ENCODE measurements at places on chromosomes 7 and 10.

- no peak for DNase-seq
Measured at GRCh38 chr10:69974551-69975155, 78.0 kb upstream of the MACROH2A2 start.

DNA sequence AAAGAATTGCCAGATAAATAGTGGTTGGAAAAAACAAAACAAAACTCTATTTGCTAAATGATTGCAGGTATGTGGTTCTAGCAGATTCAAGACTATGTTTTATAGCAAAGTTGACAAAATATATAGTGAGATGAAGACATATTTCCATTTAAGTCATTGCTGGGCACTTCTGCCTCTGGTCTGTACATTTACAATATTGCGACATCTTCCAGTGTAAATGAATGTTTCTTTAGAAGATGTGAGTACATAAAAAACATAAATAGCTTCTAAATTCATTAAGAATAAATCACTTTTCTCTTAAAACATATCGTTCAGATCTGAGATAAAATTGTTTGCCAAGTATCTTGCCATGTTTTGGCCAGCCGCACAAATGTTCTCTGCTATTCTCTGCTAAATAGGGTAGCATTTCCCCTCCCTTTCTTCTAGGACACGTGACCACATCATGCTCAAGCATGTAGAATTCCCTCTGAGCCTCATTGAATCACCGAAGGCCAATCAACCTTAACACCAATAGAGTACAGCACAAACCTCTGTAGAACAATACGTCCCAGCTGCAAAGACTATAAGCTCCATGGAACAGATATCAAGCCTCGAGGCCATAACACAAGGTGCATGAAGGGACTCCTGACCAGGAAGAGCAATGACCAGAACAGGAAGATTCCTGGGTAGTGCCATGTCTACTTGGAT lies 1173.3 kb downstream of the GATA3 start:
- DNase-seq: no peak

DNA sequence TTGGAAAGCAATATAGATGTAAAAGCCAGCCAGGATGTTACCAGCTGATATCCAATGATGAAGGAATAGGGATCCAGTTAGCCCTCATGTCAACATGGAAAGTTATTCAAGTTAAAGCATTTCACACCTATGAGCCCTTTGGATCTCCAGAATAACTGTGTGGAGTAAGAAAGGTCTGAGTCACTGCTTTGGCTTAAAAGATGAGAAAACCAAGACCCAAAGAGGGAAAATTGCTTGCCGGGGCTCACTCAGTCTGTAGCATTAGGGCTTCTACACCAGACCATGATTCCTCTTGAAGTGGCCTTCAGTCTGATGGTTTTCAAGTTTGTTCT lies 12.6 kb downstream of the LSM5 start:
- no peak for DNase-seq

DNA sequence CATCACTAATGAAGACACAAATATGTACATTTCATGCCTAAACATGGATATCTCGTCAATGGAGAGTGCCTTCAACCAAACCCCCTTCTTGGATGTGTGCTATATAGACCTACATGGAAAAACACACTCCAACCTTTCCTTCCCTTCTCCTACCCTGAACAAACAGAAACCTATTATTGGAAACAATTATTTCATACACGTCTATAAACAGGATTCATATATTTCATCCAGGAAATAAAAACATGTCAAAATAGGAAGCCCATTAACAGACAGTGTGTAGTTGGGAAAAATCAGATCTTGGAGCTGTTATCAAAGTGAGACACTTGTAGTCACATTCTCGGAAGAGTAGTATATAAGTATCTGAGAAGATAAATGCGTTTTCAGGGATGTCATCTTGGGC lies 81.1 kb downstream of the NRP1 start:
- DNase-seq: no peak

- DNase-seq: no peak
Measured at GRCh38 chr7:154976844-154977243, 26.1 kb downstream of the PAXIP1 start.

- DNase-seq: no peak
Measured at GRCh38 chr7:125127304-125127703, 197.7 kb upstream of the POT1 start.

- peak; percentile 38 for DNase-seq
Measured at GRCh38 chr10:46255801-46256747, 30.7 kb upstream of the ANTXRL start.

DNA sequence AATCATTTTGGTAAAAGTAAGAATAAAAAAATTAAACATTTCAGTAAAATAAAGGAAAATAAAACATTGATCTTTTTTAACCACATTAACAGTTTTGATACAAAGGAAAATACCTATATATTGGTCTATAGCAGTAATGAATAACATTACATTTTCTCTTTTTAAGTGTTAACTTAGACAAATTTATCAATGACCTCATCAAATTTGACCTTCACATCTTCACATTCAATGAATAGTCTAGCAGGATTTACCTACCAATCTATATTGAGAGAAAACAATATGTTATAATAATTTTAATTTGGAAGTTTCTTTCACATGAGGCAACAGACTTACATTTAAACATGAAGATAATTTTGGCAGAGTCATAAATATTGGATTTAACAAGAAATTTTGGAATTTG lies 17.9 kb upstream of the UBE2D1 start:
- DNase-seq: no peak

GRCh38 chr10:1382711-1383110 lies 326.5 kb downstream of the WDR37 start:
- DNase-seq: no peak

GRCh38 chr7:107725138-107725740 lies 18.7 kb upstream of the CBLL1 start:
- peak; percentile 25 for DNase-seq

DNA sequence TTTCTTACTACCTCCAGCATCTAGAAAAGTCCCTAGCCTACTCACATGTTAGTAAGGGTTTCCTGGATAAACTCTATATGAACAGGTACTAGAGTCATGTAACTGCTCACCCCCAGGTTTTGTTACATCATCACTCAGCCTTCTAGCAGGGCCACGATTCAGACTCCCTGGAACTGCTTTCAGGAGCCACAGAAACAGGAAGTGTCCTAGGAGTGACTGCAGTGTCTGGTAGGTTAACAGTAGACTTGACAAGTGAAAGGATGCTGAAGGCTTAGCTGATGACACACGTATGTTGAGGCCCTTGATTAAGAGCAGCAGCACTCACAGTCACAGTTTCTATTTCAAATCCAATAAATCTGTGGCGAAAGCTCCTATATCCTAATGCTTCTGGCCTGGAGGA lies 101.2 kb downstream of the DNMBP start:
- DNase-seq: no peak

GRCh38 chr10:27680006-27680557 lies 65.5 kb downstream of the MKX start:
- no peak for DNase-seq

- no peak for DNase-seq
Measured at GRCh38 chr7:20199015-20199737, 18.0 kb downstream of the MACC1 start.

GRCh38 chr10:96565774-96566173 lies 21.0 kb downstream of the TM9SF3 start:
- no peak for DNase-seq

- no peak for DNase-seq
Measured at GRCh38 chr10:120495226-120496009, 38.4 kb downstream of the PLPP4 start.

- no peak for DNase-seq
Measured at GRCh38 chr10:85003083-85003482, 674.7 kb downstream of the CCSER2 start.

DNA sequence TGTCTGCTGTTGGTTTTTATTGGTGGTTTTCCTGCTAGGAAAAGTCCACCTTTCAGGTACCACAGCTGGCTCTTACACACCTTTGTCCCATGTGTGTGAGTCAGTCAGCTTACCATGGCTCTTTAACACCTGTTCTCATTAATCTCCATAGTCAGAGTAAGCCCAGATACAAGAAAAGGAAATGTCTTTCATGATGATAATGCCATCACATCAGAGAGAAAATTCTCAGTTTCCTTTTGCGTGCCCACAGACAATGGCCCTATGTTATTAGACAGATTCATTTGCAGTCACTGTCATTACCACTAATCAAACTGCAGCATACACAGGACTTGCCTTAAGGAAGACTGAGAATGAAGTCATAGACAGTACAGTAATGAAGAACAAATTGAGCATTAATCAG lies 1583.6 kb upstream of the LRRTM3 start:
- no peak for DNase-seq

GRCh38 chr7:139918480-139918879 lies 89.4 kb downstream of the TBXAS1 start:
- DNase-seq: no peak

GRCh38 chr7:151626422-151627115 lies 106.9 kb upstream of the RHEB start:
- DNase-seq: no peak

GRCh38 chr7:148914208-148914777 lies 30.2 kb upstream of the EZH2 start:
- no peak for DNase-seq

- DNase-seq: no peak
Measured at GRCh38 chr7:43353902-43354301, 229.0 kb upstream of the STK17A start.

DNA sequence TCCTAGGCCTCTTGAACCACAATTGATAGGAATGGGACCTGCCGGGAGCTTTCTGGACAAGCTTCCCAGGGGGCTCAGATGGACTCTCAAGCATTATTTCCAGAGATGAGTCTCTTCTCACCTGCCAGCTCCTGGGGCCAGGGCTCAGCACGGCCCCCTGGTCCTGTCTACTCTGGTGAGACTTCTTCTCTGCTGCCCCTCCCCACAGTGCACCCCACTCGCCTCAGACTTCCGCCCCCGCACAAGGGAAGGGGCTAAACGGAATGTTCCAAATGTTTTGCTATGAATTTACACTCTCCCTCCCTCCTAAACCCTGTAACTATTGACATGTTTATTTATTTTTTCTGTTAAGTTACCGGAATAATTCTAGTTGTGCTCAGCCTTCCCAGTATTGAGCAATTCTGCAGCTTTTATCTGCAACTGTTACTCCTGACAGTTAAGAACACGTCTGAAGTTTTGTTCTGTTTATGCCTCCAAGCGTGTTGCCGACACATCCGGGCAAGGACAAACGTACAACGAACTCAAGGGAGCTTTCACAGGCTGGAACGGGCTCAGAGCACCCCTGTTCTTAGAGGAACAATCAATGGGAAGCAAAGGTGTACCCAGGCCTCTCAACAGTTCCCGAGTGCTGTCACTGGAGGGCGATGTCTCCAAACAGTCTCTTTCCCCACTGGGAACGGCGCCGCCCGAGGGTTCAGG lies 55.2 kb downstream of the FHIP2A start:
- DNase-seq: peak; percentile 43

DNA sequence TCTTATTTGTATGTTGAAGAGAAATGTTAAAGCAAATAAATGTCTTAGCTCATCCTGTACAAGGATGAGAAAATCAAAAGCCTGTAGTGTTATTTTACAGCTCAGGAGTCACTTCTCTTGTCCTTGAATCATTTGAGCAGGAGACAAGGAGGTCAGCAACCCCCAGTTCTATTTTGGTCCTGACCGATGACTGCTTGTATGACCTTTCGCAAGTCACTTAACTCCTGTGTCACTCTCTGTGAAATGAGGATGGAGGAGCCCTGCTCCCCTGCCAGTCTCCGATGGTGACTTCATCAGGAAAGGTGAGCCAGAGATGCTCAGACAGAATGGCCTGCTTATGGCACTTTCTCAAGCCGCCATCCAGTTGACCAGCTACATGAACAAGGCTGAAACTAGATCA lies 101.0 kb downstream of the CELF2 start:
- no peak for DNase-seq

DNA sequence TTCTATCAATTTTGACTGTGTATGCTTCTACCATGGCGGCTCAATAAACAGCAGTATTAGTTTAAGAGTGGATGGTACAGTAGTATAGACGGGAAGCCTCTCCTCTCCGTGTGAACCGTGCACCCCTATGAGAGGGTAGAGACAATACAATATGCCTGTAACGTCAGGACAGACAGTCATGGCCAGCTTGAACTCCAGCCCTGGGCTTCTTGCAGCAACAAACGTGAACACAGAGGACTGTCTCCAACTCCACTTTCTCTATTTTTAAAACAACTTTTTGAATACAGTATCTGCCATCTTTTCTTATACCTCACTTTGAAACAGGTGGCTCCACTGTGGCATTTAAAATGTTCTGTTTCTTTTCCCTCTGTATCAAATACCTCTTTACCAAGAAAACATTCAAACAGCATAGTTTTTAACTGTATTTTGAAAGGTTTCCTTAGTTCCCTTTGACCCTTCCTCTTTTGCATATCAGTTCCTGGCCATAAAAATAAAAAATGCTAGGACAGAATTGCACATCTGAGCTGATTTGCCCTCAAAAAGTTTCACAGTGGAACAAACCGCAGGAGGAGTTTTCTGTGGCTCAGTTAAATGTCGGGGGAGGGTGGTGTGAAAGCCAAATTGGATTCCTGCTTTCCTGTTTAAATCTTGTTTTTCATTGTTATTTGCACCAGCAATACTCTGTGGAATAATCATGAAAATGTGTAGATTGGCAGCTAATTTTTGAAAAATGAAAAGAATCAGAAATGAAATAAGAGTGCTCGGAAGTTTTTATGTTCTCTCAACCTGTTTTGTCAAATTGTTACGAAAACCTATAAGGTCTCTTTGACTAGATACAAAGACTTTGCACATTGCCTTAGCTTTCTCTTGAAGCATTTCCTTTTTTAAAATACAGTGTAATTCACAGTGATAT lies 8.0 kb downstream of the IKZF1 start:
- no peak for DNase-seq

- DNase-seq: no peak
Measured at GRCh38 chr7:36227223-36227622, 74.2 kb downstream of the EEPD1 start.

GRCh38 chr7:75623390-75624133 lies 115.2 kb downstream of the HIP1 start:
- DNase-seq: no peak

DNA sequence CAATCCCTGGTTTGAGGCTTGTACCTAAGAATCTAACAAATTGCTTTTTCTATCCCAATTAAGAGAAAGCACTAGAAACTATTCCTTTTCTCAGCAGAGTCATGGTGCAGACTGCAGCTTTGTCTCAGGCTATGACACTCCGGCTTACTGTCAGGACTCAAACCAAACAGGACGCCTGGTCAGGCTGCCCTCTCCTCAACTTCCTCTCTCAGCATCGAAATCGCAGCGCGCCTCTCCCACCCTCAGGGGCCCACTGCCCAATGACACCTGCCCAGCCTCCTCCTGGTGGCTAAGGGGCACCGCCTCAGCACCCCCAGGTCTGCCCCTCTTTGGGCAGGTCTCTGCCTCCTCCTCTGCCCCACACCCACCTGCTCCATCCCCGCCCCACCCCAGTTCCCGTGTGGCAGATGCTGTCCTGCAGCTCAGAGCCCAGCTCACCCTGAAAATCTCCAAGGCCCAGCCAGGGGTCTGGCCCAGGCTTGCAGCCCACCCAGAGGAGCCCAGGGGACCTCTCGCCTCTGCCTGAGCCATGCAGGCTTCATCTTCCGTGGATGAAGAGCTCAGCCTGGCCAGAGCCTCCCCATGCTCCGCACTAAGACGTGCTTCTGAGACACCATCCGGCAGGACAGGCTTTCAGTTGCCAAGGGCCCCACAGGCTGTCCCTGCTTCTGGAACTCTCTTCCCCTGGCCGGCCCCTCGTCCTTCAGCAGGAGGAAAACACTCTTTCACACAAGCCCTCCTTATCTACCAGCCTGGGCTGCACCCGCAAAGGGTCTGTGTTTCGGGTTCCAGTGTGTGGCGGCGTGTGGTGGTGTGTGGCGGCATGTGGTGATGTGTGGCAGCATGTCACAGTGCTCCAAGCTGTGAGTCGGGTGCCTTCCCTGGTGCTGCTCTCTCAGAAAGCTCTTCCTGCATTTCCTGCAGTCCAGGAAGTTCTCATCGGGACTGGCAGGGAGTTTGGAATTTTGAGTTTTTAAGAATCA lies 16.4 kb upstream of the PTPRN2 start:
- DNase-seq: no peak

Data from GM12891 (cell line).